Tibial artery (tissue), 4 donors: ENCODE measurements at places on chromosomes 1 and 21.

DNA sequence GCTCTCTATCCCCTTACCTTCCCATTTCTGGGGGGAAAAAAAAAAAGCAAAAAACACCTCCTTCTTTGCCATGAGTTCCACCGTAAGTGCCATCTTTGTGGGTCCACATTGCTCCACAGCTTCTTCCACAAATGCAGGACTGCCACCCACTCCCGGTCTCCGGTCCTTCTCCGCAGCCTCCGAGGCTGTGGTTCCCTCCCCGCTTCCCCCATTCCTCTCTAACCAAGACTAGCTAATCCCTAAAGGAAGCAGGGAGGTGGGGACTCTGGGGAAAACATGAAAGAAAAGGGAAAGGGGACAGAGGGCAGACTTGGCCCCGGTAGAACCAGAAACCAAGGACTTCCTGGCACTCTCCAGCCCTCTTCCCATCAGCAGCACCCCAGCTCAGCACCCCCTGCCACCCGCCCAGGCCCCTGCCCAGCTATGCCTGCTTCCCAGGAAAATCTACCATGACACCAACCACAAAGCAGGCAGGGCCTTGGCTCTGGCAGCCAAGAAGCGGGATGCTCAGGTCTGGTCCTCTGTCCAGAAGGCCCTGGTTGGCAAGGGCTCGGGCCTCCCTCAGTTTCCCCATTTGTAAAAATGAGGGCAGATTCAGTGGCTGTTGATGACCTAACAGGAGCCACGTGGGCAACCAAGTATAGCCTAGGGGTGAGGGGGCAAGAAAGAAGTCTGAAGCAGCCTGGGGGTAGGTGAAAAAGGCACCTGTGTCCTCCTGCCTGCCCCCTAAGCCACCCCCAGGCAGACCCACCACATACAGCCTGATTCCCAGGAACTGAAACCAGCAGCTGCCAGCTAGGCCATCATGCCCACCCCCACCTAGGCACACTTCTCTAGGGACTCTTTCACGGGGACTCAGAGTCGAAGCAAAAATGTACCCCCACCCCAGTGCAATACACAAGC is 2.5 kb downstream of the EPHA2 start:
- no peak for DNase-seq

- DNase-seq, result peak; percentile 93
Measured at GRCh38 chr21:42532466-42533181, 19.0 kb downstream of the SLC37A1 start.

DNA sequence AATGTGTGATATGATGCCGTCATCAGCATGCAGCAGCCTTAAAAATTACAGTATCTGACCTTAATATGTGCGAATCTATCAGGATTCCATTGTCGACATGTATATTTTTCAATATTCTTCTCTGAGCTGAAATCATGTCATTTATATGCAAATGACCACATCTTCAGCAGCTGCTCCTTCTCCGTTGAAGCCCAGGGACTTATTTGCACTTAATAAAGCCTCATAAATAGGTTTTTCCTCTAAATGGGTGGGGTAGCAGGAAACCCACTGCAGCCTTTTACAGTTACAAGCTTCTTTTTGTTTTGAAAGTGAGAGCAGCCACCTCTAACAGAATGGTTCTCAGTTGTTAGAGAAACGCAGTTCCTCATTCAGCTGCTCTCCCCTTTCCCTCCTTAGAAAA is 178.8 kb upstream of the ZNF644 start:
- no peak for DNase-seq

- no peak for DNase-seq
Measured at GRCh38 chr1:67942274-67942673, 108.2 kb downstream of the DIRAS3 start.

GRCh38 chr1:41411229-41411628 is 50.0 kb downstream of the FOXO6 start:
- no peak for DNase-seq

DNA sequence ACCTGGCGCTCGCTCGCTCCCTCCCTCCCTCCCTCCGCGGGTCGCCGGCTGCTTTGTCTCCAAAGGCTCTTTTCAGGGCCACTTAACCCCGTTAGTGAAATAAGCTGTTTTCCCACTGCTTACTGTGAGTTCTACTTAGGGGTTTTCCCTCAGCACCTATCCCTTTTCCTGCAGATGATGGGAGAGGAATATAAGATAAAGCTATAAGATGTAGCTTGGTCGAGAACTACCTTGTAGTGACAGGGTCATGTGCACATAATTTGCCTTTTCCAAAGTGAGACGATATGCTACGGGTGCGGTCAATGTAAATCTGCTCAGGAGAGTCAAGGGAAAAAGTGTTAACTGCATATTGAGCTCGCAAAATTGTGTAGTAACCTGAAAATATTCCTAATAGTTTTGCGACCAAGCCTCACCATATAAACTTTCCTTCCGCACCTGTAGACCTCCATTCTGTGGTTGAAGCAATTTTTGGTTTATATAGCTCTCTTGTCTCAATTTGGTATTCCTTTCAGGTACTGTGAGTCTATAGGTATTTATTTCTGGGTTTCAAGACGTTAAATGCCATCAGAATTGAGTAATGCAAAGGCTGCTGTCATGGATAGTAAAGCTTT is 55.8 kb upstream of the BOLA1 start:
- no peak for DNase-seq

DNA sequence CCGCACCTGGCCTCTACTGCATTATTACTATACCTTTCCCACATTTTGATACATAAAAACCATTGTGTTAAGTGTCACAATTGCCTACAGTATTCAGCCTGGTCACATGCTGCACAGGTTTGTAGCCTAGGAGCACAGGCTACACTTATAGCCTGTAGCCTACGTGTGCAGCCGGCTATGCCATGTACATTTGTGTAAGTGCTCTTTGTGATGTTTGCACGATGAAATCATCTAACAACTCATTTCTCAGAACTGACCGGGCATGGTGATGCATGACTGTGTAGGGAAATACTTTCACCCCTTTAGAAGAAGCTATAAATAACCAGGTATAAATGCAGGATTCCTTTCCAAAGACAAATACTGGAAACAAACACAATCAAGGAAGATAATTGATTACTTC is 12.1 kb downstream of the ERG start:
- DNase-seq, result no peak

GRCh38 chr1:79969886-79970285 is 963.4 kb upstream of the ADGRL4 start:
- no peak for DNase-seq

GRCh38 chr1:65724151-65724550 is 68.5 kb upstream of the PDE4B start:
- no peak for DNase-seq

DNA sequence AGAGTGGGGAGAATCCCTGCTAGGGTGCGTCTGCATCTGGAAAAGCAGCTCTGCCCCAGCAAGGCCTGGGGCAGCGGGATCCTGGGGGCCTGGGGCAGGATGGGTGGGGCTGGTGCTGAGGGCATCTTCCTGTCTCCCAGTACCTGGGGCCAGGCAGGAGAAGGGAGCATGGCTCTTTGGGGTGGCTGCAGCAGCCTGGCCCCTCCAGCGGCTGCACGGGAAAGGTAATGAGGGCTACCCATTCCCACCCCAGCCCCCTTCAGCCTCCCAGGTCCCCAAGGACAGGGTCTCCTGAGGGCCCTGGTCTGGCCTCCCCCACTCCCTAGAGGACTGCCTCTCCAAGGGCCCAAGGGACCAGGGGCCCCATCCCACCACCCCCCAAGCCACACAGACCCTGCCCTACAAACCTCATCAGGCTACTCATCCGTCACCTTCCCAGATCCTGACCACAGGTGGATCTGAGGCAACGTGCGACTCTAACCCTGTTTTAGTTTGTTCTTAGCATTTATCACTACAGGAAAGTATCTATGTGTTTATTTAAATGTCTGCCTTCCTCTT is 910 bp upstream of the ANKRD65 start:
- no peak for DNase-seq

DNA sequence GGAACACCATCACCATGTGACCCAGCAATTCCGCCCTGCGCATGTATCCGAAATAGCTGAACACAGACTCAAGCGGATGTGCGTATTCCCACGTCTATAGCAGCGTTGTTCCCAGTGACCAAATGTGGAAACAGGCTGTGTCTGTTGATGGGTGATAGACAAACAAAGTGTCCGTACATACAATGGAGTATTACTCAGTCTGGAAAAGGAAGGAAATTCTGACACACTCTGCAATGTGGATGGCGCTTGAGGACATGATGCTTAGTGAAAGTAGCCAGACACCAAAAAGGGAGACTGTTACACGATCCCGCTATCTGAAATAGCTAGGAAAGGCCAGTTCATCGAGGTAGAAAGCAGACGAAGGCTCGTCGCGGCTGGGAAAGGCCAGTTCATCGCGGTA is 25.8 kb downstream of the PDXK start:
- DNase-seq, result no peak

DNA sequence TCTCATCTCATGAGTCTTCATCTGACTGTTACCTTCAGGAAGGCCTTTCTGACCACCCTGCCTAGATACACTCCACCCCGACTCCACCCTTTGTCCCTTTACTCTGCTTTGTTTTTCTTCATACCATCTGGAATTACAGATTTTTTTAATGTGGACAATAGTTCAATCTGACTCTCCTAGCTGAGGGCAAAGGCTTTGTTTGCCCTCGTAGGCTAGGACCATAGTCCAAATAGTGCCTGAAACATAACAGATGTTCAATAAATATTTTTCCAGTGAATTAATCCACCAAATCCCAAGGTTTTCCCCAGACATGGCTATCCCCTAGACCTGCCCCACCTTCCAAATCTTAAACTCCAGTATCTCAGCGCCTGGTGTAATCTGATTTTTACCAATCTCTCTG is 176.5 kb upstream of the GJB5 start:
- no peak for DNase-seq

DNA sequence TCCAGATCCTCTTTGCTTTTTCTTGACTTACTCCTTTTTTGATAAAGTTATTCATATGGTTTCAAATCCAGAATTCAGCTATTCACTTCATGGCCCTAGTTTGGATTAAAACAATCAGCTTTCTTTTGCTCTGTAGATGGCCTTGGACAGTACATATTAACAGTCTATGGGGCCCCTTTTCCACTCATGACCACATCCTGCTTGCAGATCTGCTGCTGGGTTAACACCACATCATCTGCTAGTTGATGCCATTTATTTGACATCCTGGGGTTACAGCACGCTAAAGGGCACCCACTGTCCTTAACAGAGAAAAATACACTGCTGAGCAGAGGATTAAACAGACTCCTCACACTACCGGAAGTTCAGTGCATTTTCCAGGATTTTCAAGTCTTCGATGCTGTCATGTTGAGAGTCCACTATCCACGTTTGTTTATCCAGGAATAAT is 941 bp upstream of the IFI16 start:
- DNase-seq, result no peak

DNA sequence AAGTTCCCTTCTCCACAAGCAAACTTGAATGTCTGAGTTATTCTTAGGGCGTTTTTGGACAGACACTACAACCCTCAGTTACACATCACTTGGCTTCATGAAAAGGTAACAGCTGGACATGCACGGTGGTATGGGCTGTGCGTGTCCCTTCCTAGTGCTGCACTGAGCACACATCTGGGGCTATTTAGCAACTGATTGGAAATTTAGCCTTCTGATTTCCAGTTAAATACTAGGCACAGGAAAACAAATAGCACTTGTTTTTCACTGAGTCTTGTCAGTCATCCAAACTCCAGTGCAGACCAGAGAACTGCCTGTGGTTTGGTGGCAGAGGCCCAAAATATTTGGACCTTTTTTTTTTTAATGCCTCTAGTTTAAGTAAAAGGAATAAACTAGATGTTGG is 134.7 kb downstream of the TGFBR3 start:
- no peak for DNase-seq

DNA sequence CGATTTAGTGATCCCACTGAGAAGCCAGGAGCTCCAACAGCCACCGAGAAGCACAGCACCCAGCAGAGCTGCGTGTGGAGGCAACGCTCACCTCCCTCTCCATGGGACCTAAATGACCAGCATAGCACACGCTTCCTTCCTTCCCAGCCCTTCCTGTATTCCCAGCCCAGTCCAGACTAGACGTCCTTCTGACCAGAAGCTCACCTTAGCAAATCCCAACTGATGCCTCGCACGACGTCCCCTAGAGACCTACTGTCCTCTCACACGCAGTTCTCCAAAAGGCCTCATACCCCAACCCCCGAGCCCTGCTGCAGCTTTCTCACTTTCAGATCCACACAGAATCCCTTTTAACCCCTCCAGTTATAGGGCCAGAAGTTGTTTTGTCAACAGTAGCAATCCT is 132.4 kb downstream of the SLC45A1 start:
- DNase-seq, result no peak

- DNase-seq, result peak; percentile 78
Measured at GRCh38 chr1:210584439-210585113, 255.9 kb downstream of the HHAT start.

DNA sequence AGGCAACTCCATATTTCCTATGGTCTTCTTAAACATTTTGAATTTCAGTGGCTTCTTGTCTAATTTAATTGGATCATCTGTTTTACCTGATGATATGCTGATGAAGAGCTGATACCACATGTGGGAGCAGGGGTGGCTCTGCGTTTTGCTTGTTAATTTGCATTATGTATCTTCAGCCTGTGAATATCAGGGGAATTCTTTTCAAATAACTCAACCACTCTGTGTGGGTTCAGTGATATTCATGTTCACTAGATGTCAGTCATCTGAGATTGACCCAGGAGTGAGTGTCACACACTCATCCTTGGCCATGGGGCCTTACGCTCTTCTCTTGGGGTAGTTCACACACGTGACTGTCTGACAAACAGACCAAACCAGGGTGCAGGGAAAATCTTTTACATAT is 83.0 kb downstream of the FCRL5 start:
- DNase-seq, result no peak

GRCh38 chr1:32972814-32973428 is 8.3 kb upstream of the RNF19B start:
- DNase-seq, result peak; percentile 80

- no peak for DNase-seq
Measured at GRCh38 chr1:226887006-226887405, 16.6 kb downstream of the PSEN2 start.

DNA sequence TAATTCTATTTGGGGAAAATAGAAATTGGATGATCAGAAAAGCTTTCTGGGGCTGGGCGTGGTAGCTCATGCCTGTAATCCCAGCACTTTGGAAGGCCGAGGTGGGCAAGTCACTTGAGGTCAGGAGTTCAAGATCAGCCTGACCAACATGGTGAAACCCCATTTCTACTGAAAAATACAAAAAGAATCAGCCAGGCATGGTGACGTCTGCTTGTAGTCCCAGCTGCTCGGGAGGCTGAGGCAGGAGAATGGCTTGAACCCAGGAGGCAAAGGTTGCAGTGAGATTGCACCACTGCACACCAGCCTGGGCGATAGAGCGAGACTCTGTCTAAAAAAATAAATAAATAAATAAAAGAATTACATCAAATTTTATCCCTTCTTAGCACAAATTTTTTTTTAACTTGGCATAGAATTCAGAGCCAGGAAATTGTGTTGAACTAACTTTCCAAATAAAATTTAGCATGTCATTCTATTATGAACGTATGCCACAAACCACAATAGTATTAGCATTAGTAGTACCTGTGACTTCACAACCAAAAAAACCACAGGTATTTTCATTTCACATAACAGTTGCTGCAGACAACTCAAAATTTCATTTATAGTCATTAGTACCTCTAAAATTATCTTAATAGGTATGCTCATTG is 4.5 kb upstream of the ANKRD13C start:
- DNase-seq, result no peak
